HEK293T (cell line): ENCODE measurements at places on chromosomes 11 and 22.

DNA sequence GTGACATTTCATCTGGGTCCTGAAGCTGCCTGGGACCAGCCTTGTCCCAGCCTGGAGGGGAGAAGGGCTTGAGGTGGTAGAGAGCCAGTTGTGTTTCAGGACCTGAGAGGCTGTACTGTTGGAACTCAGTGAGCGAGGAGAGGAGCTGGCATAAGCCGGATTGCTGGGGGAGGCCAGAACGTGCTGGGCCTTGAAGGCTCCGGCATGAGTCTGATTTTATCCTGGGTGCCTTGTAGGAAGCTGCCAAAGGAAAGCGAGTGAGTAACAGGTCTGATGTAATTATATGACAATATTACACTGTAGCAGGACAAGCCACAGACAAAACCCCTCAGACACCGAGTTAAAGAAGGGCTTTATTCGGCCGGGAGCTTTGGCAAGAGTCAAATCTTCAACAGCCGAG is 17.2 kb downstream of the AP2A2 start:
- no peak for DNase-seq

DNA sequence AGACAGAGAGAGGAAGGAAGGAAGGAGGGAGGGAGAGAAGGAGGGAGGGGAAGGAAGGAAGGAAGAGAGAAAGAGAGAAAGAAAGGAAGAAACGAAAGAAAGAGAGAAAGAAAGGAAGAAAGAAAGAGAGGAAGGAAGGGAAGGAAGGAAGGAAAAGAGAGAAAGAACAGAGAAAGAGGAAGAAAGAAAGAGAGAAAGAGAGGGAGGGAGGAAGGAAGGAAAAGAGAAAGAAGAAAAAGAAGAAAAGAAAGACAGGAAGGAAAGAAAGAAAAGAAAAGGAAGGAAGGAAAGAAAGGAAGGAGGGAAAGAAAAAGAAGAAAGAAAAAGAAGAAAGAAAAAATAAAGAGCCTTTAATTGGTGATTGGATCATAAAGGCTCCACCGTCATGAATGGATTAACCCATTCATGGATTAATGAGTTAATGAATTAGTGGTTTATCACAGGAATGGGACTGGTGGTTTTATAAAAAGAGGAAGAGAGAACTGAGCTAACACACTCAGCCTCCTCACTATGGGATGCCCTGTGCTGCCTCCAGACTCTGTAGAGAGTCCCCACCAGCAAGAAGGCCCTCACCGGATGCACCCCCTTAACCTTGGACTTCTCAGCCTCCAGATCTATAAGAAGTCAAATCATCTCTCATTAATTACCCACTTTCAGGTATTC is 9.0 kb upstream of the PLAAT2 start:
- DNase-seq: no peak

DNA sequence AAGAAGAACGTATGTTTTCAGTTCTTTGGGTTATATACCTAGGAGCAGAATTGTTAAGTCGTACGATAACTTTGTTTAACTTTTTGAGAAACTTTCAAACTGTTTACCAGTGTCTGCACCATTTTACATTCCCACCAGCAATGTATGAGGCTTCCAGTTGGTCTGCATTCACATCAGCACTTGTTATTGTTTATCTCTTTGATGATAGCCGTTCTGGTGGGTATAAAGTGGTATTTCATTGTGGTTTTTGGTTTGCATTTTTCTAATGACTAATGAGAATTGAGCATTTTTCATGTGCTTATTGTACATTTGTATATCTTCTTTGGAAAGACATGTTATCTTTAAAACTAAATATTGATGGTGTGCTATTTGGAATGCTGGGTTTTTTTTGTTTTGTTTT is 59.8 kb downstream of the KDM2A start:
- DNase-seq: no peak

DNA sequence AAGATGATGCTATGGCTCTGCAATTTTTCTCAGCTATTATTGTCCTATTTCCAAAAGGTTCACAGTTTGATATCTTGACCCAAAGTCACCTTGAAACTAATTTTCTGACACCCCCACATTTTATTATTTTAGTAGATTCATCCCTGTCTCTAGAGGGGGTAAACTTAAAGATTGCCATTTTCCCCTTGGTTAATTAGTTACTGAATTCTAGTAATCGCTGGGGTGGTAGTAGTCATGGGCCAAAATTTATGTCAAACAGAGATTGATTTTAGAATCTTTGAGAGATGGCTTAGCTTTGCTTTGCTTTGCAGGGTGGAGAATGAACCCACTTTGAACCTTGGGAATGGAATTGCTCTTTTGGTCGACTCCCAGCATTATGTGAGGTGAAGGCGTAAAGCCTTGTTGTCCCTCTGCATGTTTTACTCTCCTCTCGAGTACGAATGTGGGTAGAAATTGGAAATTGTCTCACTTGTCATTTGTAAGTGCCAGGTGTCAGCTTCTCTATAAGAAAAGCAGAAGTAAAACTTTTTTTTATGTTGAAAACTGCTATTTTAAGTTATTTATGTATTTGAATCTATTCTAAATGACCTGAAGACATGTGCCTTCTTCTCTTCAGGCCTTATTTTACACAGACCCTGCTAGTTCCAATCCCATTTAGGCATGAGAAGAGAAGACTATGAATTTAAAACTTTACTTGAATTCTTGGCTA is 42.4 kb upstream of the RCE1 start:
- DNase-seq: no peak

DNA sequence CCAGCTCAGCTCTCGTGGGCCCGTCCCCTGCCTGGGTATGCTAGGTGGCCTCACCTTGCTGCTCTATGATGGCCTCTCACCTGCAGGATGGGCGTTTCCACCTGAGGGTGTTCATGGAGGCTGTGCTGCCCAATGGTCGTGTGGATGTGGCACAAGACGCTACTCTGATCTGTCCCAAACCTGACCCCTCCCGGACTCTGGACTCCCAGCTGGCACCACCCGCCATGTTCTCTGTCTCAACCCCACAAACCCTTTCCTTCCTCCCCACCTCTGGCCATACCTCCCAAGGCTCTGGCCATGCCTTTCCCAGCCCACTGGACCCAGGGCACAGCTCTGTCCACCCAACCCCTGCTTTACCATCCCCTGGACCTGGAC is 2.1 kb downstream of the ZP1 start:
- no peak for DNase-seq

GRCh38 chr11:34492806-34493414 is 20.7 kb downstream of the ELF5 start:
- peak; percentile 56 for DNase-seq

DNA sequence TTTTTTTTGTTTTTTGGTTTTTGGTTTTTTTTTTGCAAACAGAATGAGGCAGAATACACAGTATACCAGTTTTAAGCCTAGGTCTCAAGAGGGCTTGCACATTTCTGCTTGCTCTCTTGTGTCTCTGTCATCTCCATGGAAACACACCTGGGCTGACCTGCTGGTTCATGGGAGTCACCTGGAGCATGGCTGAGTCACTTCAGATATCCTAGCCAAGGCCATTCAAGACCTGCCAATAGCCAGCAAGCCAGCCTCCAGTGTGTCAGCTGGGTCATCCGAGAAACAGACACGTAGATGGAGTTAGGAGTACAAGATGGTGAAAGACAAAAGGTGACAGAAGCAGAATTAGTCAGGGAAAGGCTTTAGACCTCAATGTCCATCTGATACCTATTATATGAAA is 124.2 kb upstream of the SEZ6L start:
- DNase-seq: no peak

DNA sequence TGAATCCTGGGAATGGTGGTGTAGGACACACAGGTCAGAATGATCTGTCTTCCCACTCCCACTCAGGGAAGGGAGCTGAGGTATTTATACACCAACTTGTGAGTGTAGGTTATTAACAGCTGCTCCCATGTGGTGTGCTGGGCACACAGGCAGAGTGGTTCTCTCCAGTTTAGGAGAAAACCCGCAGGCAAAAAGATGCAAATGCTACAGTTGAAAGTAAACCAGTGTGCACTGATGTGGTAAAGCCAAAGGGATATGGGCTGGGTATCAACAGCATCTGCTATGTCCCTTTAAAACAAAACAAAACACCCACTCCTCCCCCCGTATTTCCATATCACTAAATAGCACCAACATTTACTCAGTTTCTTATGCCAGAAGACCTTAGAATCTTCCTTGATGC is 75.4 kb upstream of the SYT13 start:
- DNase-seq: no peak

DNA sequence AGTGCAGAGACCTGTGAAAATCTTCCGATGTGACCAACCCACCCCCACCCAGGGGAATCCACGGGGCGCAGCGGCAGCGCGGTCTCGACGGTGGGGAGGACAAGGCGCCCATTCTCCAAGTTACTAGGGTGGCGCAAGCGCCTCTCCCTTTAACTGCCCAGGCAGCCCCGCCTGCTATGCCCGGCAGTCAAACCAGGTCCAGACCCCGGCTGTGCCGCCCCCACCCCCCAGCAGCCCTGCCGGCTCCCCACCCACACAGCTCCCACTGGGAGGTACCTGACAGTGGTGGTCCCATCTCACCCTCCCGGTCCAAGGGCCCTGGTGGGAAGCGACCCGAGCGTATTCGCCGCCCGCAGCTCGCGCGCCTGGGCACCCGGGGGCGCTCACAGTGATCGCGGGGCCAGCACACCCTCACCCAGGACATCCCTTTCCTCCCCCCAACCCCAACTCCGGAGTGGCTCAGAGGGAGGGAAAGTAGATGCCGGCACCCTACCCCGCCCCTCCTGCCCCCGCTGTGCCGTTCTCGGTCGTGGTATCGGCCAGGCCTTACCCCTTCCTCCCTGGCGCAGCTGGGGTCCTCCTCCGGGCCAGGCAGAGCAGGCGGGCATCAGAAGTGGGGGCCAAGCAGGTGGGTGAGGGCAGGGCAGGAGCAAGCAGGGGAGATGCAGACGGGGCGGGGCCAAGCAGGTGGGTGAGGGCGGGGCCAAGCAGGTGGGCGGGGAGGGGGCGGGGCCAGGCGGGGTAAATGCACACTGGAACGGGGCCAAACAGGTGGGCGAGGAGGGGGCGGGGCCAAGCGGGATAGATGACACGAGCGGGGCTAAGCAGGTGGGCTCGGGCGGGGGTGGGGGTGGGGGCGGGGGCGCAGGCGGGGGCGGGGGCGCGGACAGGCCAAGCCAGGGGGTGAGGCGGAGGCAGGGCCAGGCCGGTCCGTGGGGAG is at the start of gene TRPM5:
Gene TRPM5 (minus strand): TSS at position 634 of the 940 bp plus-strand sequence. CDS start 21,478 bp downstream, outside the sequence.
- DNase-seq: peak; percentile 22

DNA sequence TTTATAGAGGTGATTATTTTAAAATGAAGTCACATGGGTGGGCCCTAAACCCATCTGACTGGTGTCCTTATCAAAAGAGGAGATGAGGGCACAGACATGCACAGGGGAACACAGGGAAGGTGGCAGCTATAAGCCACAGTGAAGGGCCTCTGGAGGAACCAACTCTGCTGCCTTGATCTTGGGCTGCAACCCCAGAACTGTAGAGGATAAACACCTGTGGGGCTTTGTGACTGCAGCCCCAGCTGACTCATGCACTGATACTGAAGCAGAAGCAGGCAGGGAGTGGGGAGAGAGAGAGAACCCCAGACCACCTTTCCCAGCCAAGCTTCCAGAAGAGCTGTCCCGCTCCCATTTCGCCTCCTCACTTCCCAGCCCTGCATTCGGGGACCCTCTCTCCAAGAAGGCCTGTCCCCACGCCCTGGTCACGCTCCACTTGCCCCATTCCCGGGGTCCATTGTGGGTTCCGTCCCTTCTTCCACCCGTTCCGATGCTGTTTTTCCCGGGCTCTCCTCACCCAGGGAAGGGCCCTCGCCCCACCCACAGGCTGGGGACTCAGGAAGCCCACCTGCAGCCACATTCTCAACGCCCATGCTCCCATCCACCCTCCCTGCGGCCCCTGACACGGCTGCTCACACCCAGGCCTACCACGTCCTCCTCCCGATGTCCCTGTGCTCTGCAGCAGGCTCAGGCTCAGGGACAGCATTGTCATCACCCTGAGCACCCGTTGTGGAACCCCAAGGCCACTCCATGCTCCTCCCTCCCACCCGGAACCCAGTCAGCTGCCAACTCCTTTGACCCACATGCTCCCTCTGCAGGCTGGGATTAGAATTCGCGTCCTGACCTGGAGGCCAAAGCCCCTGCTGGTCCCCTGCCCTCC is 90.8 kb upstream of the SHANK2 start:
- DNase-seq: peak; percentile 62

DNA sequence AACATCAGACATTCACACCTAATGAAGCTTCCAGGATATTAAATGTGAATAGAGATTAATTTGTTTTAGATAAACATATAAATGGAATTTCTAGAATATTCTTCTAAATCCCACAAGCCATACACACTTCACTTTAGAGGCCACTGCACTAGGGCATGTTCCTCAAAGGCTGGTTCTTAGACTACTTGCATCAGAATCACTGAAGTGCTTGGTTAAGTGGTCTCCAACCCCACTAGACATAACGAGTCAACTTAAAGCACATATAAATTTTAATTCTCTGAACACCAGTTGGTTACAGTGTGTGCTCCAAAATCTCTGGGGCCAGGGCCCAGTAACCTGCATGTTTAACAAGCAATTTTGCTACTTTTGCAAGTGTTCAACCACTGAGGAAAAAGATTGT is 7.9 kb upstream of the ALKBH8 start:
- no peak for DNase-seq

DNA sequence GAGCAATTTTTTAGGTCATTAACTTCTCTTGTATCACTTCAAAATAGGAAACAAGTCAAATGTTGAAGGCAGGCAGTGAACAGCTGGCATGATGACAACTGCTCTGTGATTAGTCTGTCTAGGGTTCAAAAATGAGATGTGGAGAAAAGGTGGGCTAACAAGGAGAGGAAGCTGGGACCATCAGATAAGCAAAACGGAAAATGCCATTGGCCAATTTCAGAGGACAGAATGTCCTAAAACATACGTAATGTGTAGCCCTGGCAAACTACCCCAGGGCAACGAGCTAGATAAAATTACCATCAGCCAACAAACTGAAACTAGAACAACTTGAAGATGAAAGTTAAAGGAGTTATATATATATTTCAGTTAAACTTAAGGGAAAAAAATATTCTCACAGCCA is 93.2 kb downstream of the RELT start:
- no peak for DNase-seq

DNA sequence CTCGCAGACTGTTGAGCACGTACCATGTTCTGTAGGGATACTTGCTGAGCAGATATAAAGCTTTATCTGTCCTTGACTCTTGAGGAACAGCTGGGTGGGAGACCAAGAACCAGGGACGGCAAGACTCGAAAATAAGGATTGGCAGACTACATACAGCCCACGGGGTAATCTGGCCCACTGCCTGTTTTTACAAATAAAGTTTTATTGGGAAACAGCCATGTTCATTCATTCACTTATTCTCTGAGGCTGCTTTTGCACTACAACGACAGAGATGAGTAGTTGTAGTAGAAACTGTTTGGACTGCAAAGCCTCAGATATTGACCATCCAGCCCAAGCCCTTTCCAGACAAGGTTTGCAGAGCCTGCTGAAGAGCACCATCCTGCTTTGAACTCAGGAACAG is 20.3 kb upstream of the RBM4B start:
- no peak for DNase-seq

- no peak for DNase-seq
These were observed 15.5 kb downstream of the C1QTNF6 start for GRCh38 chr22:37172266-37173245.

GRCh38 chr11:73313652-73314051 is 5.6 kb downstream of the ARHGEF17 start:
- no peak for DNase-seq

- DNase-seq: no peak
These were observed 3.6 kb upstream of the ARRB1 start for GRCh38 chr11:75355051-75355450.
